ENCODE measurements at places on chromosomes 1 and 21.

DNA sequence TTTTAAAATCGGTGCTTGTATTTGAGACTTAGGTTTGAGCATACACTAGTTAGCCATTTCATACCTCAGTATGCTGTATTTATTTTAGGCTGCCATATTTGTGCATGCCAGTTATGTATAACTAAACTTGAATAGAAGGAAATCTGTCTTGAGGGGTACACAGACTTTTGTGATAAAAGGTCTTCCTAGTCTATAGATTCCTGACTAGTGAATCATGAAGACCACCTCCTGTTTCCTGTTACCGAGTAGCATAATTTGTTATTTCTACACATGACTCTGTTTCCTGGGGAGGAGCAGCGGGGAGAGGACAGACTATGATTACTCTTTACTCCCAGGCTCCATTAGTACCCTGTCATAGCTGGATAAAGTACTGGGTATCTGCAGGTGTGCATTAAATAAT, 316.8 kb upstream of the SNX7 start:
- no peak for DNase-seq

DNA sequence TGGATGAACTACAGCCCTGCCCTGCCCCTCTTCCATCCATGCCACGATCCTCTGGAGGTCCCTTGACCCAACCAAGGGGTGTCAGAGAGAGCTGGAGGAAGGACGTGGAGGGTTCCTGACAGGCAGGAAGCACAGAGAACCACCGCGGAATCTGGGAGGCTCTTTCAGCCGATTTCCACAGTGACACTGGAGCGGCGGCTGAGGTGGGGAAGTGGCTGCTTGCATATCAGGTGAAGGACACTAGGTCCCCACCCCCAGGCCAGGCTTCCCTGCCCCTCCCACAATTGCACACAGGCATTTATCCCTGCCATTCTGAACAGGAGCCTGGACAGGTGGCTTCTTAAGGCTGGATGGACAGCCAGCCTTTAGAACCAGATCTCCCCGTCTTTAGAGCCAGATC, 17.5 kb downstream of the LRRC71 start:
- no peak for DNase-seq

- no peak for DNase-seq
These were observed 6.1 kb upstream of the RLF start for GRCh38 chr1:40155135-40155534.

- no peak for DNase-seq
These were observed 9.4 kb downstream of the ADAMTS1 start for GRCh38 chr21:26835714-26836265.

DNA sequence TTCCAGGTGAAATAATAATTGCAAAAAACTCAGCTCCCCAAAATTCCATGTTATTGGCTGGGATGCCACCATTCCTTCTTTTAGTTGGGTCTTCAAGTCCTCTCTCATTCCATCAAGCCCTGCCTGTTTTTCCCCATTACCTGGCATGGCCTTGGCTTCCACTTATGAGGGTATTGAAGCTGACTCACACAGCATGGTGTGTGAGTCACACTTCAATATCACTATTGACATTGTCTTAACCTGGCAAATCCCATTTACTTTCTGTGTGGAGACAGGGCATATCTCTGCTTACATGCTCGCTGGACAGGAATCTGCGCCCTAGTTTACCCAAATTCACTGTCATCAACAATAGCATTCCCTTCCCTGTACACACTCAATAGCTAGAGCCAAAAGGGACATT, 1806.8 kb downstream of the BRINP3 start:
- no peak for DNase-seq
